ENCODE measurements at places on chromosomes 11 and 22. TPM values are rescaled to one million over a fixed set of nuclear protein-coding genes. Genes with fewer than 3 reads are reported as not detected.
A peak's percentile ranks its signal among the peaks of the same experiment; 100 is the strongest.

The CSF2RB gene
- 2.3 TPM for total RNA-seq

The TEX54 gene
- total RNA-seq = not detected

The CRYAB gene
- total RNA-seq = not detected

DNA sequence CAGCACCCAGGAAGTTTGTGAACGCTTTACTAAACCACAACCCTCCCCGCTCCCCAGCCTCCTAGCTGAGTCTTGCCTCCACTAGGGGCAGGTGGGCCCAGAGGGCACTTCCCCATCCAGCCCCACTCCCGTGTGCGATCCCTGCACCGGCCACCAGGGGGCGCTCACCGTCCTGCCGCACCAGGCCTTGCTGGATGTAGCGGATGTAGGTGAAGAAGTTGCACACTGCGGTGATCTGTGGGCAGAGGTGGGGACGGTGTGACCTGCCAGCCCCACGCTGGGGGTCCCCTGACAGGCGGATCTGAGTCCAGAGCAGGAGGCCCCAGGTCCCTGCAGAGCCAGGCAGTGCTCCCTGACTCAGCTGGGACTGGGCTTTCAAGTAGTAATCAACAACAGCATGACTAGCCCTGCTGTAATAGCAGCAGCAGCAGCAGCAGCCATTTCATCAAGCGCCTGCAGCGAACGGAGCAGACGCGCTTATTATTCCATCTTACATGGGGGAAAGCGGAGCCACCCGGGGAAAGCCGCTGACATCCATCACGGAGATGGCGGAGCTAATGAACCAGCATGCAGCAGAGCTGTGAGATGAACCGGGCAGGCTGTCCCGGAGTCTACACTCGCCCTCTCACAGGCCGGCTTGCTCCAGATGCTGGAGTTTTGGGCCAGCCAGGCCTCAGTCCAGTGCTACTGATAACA, 7.9 kb upstream of the FADS3 start:
- DNase-seq = peak; percentile 91

GRCh38 chr11:67120881-67121710, 2.0 kb downstream of the KDM2A start:
- DNase-seq = peak; percentile 22

- DNase-seq = no peak
Observed at GRCh38 chr11:7143908-7144307, 55.1 kb downstream of the RBMXL2 start.

DNA sequence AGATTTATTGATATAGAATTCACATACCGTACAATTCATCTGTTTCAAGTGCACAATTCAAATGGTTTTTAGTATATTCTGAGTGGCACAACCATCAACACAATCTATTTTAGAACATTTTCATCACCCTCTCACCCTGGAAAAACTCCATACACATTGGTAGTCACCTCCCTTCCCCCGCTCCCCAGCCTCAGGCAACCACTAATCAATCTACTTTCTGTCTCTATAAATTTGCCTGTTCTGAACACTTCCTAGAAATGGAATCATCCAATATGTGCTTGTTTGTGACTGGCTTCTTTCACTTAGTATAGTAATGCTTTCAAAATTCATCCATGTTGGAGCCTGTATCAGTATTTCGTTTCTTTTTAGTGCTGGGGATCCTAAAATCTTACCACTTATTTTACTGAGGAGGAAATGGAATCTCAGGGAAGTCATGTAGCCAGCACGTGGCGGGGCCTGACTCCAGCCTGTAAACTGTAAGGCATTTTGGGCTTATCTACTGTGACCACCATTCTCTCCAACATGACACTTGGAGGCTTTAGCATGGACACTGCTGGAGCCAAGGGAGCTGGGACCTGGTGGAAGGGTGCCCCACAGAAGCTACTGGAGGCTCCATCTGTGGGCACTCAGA, 905 bp upstream of the UCP3 start:
- DNase-seq = no peak

GRCh38 chr11:110380836-110381622, 48.7 kb upstream of the FDX1 start:
- DNase-seq = no peak

- no peak for DNase-seq
Observed at GRCh38 chr22:37951305-37951704, 2.1 kb downstream of the C22orf23 start.

DNA sequence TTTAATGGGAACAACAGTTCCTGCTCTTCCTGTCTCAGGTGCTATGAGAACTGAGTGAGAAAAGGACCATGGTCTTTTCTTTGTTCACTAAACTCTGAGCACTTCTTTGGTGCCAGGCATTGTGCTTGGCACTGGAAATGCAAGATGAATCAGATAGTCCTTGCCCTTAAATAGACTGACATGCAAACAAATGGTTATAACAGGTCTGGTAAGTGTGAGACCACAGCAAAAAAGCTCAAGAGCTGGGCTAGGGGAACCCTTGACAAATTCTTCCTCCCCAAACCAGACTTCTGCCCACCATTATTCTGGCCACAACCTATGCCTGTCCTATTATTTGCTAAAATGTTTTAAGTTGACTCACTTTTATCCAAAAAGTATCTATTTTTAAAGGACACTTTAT, 5.1 kb downstream of the SLC43A3 start:
- no peak for DNase-seq

DNA sequence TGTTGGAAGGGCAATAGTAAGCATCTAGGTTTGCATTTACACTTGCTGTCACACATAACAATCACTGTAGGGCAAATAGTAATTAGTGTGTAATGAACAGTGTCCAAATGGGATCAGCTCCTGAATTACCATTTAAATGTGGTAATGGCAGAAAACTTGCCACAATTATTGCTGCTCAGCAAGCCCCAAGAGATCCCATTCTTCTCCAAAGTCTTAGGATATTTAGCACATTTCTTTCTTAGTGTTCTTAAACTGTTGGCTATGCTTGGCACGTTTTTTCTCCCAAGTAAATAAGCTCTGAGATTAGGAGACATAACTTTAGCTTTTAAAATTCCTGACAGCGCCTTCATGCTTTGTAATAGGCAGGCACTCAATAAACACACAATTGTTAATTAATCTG, 1037.0 kb downstream of the DLG2 start:
- DNase-seq = no peak

DNA sequence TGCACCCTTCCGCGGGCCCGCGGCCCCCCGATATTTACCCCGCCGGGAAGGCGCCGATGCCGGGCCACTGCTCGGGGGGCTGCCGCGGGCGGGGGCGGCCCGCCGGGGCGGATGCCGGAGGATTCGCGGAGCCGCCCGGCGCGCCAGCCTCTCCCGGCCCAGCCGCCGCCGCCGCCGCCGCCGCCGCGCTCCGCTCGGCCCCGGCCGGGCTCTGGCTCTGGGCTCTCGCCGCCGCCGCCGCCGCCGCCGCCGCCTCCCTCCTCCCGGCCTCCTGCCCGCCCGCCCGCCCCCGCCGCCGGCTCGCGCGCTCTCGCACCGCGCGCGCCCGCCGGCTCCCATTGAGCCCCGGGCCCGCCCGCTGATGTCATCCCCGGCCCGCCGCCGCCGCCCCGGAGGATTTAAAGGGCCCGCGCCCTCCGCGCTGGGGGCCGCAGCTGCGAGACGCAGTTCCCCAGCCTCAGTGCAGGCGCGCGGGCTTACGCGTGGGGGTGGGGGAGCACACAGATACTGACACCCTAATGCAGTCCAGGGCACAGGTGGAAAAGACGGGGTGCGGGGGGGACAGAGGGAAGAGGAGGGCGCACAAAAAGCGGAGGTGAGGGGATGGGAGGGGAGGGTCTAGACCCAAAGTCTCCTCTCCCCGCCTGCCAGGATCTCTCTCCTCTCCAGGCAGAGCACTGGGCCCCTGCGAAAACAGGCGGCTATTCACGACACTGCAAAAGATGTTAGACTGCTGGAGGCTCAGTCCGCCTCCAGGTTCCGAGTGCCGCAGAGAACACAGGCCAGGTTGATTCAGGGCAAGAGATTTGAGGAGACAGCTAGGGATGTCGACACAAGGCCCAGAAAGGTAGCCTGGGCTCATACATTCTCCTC, at the start of gene CSNK1E:
Gene CSNK1E (minus strand): TSS at position 312 of the 873 bp plus-strand sequence. CDS start 3,276 bp downstream, outside the sequence.
- DNase-seq = peak; percentile 75

GRCh38 chr11:62430425-62430824, 11.6 kb downstream of the SCGB1A1 start:
- no peak for DNase-seq

DNA sequence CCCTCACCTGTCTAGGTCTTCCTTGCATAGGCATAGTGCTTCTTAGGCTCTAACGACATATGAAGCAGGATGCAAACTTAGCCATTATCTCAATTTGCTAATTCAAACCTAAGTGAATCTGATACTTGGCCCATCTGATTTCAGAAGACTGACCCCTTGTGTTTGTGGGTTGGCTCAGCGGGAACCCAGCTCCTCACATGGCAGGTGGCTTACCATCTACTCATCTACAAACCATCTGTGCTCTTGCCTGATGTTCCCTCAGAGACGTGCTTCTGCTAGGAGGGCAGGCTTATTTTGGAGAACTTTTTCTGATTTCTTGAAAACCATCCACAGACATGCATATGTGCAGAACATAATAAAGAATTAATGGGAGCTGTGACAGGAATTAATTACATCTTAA, 15.2 kb downstream of the ELMOD1 start:
- DNase-seq = no peak

- DNase-seq = no peak
Observed at GRCh38 chr11:3080104-3080503, 22.9 kb upstream of the CARS1 start.

DNA sequence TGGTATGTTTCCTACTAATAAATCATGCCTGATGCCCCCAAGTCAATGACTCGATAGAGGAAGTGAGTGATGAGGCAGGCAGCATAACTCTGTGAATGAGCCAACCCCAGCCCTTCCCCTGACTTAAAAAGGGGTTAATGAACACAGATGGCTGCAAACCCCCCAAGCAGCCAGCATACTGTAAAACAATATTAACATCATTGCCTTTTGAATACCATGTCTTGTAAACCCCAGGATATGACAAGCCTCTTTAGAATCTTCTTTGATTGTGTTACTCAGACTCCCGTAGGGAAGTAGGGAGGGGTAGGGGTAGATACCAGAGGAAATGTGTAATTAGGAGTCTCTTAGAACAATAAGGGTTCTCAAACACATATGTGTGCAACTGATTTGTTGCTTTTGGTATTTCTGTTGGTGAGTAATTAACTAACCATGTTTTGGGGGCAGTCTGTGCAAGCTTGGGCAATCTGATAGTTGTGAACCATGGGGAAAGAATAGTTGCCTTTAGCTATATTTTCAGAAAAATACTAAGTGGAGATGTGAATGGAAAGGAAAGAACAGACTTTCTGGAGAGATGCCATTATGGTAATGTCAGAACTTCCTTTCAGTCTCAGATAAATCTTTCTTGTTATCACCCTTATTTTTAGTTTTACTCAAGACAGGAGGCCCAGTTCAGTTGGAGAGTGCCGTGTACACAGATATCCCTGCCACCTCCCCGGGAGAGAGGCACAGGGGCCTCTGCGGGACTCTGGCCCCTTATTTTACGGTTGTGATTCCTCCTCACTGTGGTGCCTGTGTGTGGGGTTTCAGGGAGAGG, 701.8 kb downstream of the NTM start:
- no peak for DNase-seq

- DNase-seq = no peak
Observed at GRCh38 chr22:46578824-46579561, 41.2 kb upstream of the GRAMD4 start.
